ENCODE measurements at places on chromosomes 1 and 21.

DNA sequence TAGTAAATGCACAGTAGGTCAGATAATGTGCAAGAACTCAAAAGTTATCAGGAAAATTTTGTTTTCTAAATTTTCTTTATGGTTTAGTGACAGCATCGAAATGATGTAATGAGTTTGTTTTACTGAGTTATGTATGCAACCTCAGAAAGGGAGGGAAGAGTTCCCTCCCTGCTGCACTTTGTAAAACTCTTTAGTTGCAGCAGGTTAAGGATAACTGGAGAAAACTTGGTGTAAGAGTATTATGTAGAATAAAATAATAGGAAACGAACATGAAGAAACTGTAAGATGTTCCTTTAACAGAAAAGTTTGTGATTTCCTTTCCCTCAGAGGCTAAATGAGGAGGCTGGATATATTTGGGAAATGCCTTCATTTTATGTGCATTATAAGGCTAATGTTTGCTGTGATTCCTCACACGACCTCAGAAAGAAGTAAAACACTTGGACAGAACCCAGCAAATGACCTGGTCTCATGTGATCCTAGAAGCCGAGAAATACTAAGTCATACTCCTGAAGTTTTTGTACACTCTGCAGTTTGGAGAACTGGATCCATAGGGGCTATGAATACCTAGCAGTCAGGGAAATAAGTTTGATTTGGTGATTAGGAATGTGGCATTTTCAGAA, 35.4 kb downstream of the ADGRL2 start:
- DNase-seq = peak; percentile 20

DNA sequence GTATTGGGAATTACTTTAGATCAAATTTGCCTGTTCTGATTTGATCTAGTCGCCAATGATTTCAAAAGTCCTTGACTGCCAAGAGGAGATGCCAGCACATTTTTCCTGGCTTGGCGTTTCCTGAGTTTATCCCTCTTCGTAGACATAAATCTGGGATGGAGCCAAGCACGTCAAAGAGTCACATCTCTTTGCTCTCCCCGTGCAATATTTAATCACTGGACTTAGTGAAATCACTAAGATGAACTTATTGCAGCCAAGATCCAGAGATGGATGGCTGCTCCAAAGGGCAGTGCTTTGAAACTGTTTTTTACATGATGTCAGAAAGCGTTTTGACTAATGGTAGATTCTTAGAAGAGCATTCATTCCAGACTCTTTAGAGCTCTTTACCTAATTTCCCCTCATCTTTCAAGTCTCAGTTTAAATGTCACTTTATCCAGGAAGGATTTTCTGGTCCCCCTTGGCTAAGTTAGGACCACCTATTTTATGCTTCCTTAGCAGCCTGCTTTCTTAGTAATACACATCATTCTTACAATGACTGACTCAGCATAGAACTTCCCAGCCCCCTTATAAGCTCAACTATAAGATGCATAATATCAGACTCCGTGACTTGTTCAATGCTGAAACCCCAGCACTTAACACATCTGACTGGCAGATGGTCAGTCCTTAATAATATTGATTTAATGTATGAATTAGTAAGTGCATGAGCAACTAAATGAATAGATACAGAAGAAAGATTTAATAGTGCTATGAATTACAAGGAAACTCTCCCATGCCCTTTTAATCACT, 94.4 kb upstream of the GREM2 start:
- no peak for DNase-seq

- DNase-seq = peak; percentile 89
Measured at GRCh38 chr1:234659538-234659937, 49.6 kb upstream of the IRF2BP2 start.

- DNase-seq = no peak
Measured at GRCh38 chr1:178311164-178311563, 185.6 kb downstream of the CLEC20A start.

GRCh38 chr1:28144203-28145135, 32.0 kb downstream of the PTAFR start:
- DNase-seq = peak; percentile 92

- DNase-seq = peak; percentile 59
Measured at GRCh38 chr1:203649551-203649998, 22.9 kb downstream of the ATP2B4 start.

DNA sequence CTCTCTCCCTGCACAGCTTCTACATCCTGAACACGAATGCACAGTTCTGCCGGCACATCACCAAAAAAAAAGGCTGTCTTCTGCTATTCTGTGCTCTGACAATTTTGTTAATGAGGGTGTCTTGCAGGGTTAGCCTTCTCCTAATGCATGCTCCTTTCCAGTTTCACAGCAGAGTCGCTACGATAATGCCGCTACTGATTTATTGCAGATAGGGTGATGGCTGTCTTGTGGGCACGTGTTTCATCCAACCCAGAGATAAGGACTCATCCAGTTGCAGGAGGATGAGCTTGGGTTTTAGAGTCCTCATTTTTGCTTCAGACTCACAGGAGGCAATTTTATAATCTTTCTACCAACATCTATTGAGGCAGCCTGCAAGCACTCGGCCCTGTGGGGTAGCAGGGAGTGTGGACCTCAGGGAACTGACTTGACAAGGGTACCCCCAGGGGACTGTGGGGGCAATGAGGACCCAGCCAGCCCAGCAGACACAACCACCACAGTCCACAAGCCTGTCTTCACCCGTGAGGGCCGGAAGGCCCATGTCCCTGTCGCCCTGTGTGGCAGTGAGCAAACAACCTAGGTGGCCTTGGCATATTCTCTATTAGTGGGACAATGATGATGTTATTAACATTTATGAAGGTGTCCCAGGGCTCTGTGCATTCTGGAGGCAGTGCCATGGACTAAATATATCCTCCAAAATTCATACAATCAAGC, 15.4 kb upstream of the UTS2 start:
- no peak for DNase-seq

GRCh38 chr21:31921079-31921478, 48.3 kb downstream of the HUNK start:
- peak; percentile 48 for DNase-seq

DNA sequence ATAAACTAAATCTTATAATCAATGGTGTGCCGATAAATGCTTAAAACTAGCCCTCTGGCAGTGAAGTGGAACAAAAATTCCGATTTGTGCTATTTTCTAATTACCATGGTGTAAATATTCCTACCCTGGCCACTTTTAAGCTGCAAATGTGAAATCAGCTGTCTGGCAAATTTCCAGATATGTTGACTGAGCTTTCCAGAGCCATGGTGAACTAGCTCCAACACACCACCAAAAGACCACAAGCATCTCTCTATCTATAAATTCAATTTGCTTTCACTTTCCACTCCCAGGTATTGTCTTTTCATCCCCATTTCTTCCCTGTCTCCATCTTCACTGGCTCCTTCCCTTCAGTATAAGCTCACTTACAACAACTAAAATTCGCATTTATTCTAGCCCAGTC, 152.3 kb upstream of the RGS18 start:
- no peak for DNase-seq

GRCh38 chr1:159970932-159971342, 16.9 kb upstream of the SLAMF9 start:
- DNase-seq = no peak

DNA sequence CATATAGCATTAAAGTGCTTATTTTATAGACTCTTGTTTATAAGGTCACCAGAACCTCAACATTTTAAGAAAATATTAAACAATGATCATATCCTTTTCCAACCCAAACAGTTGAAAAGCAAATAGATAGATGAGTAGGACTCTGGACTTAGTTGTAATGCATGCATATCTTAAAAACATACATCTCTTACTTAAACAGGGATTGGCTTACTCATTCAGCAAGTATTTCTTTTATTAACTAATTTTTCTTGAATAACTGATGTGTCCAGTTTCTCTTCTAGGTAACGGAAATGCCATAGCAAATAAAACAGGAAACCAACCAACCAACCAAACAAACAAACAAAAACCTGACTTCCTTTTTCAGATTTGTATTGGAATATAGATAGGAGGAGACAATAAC, 70.9 kb upstream of the NBPF4 start:
- no peak for DNase-seq

Measured in kidney tubule cell (primary cell).